ENCODE measurements at places on chromosomes 6 and 20. TPM values are rescaled to one million over a fixed set of nuclear protein-coding genes. Genes with fewer than 3 reads are reported as not detected.

The TSHZ2 gene
- 31.0 TPM for total RNA-seq

GRCh38 chr6:72649032-72649984 is 27.4 kb downstream of the KCNQ5 start:
- no peaks in the 10 kb centered on the region for H3K36me3 ChIP-seq
- H3K27ac ChIP-seq, result peak overlapping the region; percentile 49
- H3K27me3 ChIP-seq, result peaks cover under 1% of the 10 kb centered on the region

DNA sequence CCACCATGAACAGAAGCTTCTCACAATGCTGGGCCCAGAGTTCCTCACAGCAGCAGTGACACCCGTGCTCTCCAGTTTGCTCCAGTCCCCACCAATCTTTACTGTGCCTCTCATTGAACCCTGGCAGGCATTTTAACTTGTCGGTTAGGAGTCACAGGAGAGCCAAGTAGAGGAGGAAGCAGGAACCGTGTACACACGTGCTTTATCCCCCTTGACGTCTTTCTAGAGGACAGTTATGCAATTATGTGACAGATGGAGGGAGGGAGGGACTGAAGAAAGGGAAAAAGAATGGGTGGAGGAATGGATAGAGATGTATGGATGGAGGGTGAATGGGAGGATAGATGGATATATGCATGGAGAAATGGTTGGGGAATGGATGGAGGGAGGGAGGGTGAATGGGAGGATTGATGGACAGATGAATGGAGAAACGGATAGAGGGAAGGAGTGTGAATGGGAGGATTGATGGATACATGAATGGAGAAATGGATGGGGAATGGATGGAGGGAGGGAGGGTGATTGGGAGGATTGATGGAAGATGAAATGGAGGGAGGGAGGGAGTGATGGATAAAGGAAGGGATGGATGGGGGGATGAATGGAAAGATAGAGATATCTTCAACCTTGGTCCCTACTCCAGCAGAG is 26.0 kb downstream of the RBM38 start:
- H3K4me1 ChIP-seq, result peaks cover 7% of the 10 kb centered on the region
- no peaks in the 10 kb centered on the region for H3K36me3 ChIP-seq
- H3K27me3 ChIP-seq, result no peaks in the 10 kb centered on the region
- no peak for DNase-seq
- H3K27ac ChIP-seq, result no peak overlapping the region

DNA sequence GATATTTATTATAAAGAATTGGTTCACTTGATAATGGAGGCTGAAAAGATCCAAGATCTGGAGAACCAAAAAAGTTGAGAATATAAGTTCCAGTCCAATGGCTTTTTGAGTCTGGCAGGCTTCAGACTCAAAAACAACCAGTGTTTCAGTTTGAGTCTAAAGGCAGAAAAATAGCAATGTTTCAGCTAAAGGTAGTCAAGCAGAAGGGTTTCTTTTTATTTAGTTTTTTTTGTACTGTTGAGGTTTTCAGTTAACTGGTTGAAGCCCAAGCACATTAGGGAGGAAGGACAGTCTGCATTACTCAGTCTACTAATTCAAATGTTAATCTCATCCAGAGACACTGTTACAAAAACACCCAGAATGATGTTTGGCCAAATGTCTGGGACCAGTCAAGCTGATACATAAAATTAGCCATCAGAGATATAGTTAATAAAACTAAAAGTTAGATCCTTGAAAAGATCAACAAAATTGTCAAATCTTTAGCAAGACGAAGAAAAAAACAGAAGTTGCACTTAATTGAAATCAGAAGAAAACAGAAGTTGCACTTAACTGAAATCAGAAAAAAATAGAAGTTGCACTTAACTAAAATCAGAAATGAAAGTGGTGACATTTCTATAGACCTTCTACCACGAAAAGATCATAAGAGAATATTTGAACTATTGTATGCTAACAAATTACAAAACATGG is 980.3 kb upstream of the FLRT3 start:
- no peak overlapping the region for H3K27ac ChIP-seq
- H3K4me3 ChIP-seq, result no peak overlapping the region
- peaks cover 5% of the 10 kb centered on the region for H3K36me3 ChIP-seq

- H3K36me3 ChIP-seq, result no peaks in the 10 kb centered on the region
- peak overlapping the region; percentile 75 for H3K27ac ChIP-seq
- peaks cover 25% of the 10 kb centered on the region for H3K4me1 ChIP-seq
- no peak for DNase-seq
Measured at GRCh38 chr6:131250122-131250521, 114.9 kb downstream of the AKAP7 start.

DNA sequence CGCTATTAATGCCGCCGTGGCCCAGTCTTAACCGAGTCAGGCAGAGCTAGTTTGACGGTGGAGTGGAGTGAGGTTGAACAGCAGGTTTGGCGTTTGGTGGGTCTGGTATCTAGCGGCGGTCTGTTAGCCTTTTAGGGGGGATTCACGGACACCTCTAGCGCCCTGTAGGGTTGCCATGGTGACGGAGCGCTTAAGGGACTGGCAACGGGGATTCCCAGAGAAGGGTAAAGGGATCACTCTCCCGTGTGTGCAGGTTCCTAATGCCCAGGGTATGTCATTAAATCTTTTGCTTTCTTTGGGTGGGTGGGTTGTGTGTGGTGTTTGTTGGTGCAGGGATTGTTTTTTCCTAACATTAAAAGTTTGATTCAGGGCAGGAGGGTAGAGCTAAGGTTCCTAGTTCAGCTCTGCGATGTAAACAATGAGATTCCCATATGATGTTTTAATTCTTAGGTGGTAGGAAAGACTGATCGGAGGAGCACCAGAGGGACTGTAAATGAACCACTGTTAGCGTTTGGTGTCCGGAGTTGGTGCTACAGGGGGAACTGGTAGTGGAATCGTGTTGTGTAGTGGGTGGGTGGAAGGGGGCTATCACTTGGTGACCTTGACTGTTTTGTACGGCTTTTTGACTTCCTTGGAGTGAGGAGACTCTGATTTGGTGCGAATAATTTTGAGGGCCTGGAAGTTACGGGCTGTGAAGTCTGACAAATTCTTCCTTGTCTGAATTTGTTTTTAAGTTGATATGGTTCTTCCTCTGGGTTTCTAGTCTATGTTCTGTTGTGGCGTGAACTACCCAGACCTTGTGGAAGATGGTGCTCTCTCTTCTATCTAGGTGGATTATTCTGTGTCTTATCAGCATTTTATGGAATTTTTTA is 5.0 kb downstream of the BRD2 start:
- H3K27ac ChIP-seq, result peak overlapping the region; percentile 100
- peaks cover 45% of the 10 kb centered on the region for H3K36me3 ChIP-seq
- no peak for DNase-seq
- H3K27me3 ChIP-seq, result no peaks in the 10 kb centered on the region
- H3K4me3 ChIP-seq, result peak overlapping the region; percentile 91
- peaks cover 38% of the 10 kb centered on the region for H3K4me1 ChIP-seq

DNA sequence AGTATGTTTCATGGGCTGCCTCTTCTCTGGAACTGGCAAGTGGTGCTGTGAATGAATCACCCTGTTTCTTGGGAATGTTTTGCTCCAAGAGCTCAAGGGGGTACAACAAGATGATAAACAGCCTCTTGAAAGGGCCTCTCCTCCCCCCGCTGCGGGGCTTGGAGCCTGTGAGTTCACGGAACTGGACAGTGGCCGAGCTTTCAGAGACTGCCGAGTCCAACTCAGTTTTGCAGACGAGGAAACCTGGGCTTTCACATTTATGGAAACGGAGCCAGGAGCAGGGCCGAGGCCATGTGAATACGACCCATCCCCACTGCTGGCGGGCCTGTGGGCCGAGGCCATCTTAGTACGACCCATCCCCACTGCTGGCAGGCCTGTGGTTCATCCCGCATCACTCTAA is 18.2 kb upstream of the SRC start:
- H3K4me3 ChIP-seq, result no peak overlapping the region
- H3K36me3 ChIP-seq, result peaks cover 4% of the 10 kb centered on the region
- H3K27me3 ChIP-seq, result no peaks in the 10 kb centered on the region
- DNase-seq, result no peak
- H3K27ac ChIP-seq, result peak overlapping the region; percentile 6

DNA sequence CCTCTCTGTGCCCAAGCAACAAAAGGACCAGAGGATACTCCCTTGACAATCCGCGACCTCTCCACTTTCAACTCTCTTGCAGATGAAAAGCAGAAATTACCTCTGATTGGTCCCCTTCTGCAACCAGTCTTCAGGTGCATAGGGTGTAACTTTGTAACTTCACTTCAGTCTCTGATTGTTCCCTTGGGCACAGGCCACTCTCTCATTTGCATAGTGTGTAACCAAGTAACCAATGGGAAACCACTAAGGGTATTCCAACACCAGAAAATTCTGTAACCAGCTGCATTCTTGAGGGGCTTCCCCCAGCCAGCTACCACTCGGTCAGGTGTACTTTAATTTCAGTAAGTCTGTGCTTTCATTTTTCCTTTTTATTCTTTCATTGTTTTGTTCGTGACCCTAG is 4.4 kb upstream of the RAET1L start:
- H3K27ac ChIP-seq, result no peak overlapping the region
- H3K36me3 ChIP-seq, result no peaks in the 10 kb centered on the region
- no peak overlapping the region for H3K4me3 ChIP-seq

GRCh38 chr20:846894-847278 is 13.4 kb downstream of the FAM110A start:
- no peak for DNase-seq
- H3K36me3 ChIP-seq, result peaks cover 5% of the 10 kb centered on the region
- H3K4me3 ChIP-seq, result no peak overlapping the region
- peaks cover 14% of the 10 kb centered on the region for H3K4me1 ChIP-seq

GRCh38 chr6:132614554-132614953 is 9.5 kb downstream of the TAAR2 start:
- DNase-seq, result no peak
- no peak overlapping the region for H3K4me3 ChIP-seq
- H3K4me1 ChIP-seq, result peaks cover 2% of the 10 kb centered on the region
- H3K27ac ChIP-seq, result no peak overlapping the region

GRCh38 chr6:153059757-153060156 is 57.2 kb upstream of the MTRF1L start:
- DNase-seq, result no peak
- no peaks in the 10 kb centered on the region for H3K27me3 ChIP-seq
- H3K27ac ChIP-seq, result no peak overlapping the region
- H3K36me3 ChIP-seq, result peaks cover 2% of the 10 kb centered on the region
- peaks cover 2% of the 10 kb centered on the region for H3K4me1 ChIP-seq
- no peak overlapping the region for H3K4me3 ChIP-seq

GRCh38 chr6:138456401-138456790 is 42.9 kb downstream of the NHSL1 start:
- peaks cover 11% of the 10 kb centered on the region for H3K4me1 ChIP-seq
- peak overlapping the region; percentile 83 for H3K27ac ChIP-seq
- peaks cover 21% of the 10 kb centered on the region for H3K36me3 ChIP-seq
- no peaks in the 10 kb centered on the region for H3K27me3 ChIP-seq

GRCh38 chr6:33414592-33415271 is 3.2 kb downstream of the CUTA start:
- peaks cover 48% of the 10 kb centered on the region for H3K4me1 ChIP-seq
- no peaks in the 10 kb centered on the region for H3K27me3 ChIP-seq
- H3K27ac ChIP-seq, result peak overlapping the region; percentile 17
- peaks cover 7% of the 10 kb centered on the region for H3K36me3 ChIP-seq
- DNase-seq, result no peak
- H3K4me3 ChIP-seq, result peak overlapping the region; percentile 7

DNA sequence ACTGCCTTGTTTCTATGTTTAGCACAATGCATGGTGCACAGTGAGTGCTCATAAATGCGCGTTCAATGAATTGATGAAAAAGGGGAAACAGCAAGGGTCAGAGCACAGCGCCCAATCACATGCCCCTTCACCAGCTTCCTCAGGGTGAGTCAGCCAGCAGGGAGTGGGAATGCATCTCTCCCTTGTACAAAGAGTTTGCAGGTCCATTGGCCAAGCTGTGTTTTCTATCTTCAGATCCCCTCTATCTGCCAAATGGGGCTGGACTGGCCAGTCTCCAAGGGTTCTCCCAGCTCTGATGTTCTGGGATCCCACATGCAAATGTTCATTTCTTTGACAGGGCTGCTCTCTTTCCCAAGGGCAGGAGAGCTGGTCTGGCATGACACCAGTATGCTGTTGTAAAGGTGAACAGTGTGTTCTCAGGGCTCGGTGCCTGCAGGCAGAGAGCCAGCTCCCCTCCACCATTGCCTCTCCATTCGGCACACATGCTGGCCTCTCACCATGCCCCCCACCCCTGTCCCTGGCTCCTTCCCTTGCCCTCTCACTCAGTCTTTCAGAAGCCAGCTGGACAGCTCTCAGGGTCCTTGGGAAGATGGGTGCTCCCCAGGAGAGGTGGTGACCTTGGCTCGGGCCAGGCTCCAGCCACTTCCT is 25.0 kb downstream of the ANGPT4 start:
- H3K36me3 ChIP-seq, result no peaks in the 10 kb centered on the region
- DNase-seq, result no peak
- no peak overlapping the region for H3K27ac ChIP-seq
- H3K4me1 ChIP-seq, result no peaks in the 10 kb centered on the region
- no peak overlapping the region for H3K4me3 ChIP-seq

The MAP7 gene
- total RNA-seq, result 15.5 TPM

The PEX3 gene
- 20.8 TPM for total RNA-seq

DNA sequence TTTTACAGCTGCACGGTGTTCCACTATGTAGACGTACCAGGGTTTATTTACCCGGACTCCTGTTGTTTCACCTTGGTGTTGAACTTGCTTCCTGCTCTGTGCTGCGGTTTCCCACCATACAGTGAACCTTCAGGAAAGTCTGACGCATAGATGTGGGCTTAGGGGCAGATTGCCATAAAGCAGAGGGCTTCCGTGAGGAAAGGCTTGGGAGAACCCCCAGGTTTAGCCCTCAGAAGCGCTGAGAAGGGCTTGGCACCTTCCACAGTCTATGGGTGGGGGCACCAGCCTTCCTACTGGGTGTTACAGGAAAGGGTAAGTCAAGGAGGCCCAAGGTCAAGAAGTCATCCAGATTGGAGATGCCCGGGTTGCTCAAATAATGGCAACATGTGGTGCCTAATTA is 19.2 kb upstream of the MRPS18A start:
- no peaks in the 10 kb centered on the region for H3K36me3 ChIP-seq
- H3K4me1 ChIP-seq, result peaks cover 72% of the 10 kb centered on the region
- H3K27me3 ChIP-seq, result peaks cover 7% of the 10 kb centered on the region
- peak overlapping the region; percentile 92 for H3K27ac ChIP-seq

The SNAI1 gene
- total RNA-seq, result 9.7 TPM

The TRIM40 gene
- total RNA-seq, result not detected

The TP53TG5 gene
- not detected for total RNA-seq

The RBPJL gene
- not detected for total RNA-seq

The SNX3 gene
- 74.4 TPM for total RNA-seq

The CLPSL1 gene
- total RNA-seq, result not detected

DNA sequence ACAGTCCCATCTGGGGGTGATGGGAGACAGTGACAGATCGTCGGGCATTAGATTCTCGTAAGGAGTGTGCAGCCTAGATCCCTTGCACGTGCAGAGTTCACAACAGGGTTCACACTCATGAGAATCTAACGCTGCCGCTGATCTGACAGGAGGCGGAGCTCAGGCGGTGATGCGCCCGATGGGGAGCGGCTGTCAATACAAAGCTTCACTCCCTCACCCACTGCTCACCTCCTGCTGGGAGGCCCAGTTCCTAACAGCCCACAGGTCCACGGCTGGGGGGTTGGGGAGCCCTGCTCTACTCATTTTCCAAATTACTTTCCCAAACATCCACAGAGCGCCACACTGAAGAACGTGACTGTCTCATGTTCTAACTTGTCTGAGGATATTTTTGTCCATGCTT is 25.3 kb downstream of the CTCFL start:
- H3K36me3 ChIP-seq, result no peaks in the 10 kb centered on the region
- H3K27me3 ChIP-seq, result peaks cover 6% of the 10 kb centered on the region
- H3K4me1 ChIP-seq, result peaks cover 38% of the 10 kb centered on the region

All from mesothelial cell of epicardium (in vitro differentiated cells).